ENCODE measurements at places on chromosomes 11 and 22.

- no peak for DNase-seq
These were observed 86.6 kb downstream of the MAML2 start for GRCh38 chr11:96256215-96257011.

- no peak for DNase-seq
These were observed 33.3 kb downstream of the MICAL2 start for GRCh38 chr11:12143461-12144258.

DNA sequence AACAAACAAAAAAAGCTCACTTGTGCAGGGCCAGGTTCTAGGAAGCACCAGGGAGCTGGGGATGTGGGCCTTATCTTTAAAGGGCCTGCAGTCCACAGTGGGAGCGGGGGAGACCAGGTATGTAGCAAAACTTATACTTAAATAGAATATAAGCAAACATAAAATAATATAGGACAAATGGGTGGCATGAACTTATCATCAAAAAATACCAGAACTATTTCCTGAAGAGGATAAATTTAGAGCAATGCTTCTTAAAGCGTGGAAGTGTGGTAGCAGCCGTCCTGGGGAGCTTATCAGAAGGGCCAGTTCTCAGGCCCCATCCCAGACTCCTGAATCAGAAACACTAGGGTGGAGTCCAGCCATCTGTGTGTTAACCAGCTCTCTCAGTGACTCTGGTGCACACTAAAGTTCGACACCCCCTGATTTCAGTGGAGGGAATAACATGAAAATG lies 9.3 kb downstream of the VPS26B start:
- DNase-seq: no peak

DNA sequence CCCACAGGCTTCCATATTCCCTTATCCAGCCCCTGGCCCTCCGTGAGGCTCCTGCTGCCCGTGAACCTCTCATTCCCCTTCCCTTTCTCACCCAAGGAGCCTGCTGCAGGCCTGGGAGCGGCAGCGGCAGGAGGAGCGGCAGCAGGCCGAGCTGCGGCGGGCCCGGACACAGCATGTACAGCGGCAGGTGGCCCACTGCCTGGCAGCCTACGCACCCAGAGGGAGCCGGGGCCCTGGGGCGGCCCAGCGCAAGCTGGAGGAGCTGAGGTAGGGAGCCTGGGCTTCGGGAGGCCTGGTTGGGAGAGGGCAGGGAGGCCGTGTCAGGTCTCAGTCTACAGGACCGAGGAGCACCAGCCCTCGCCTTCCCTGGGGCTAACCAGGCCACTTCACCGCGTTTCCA lies 8.1 kb upstream of the SART1 start:
- no peak for DNase-seq

Measured in inflammatory macrophage treated with lipopolysaccharide for 4 hours (primary cell).